PC-9 (cell line): ENCODE measurements at places on chromosomes 7 and 10. TPM values are rescaled to one million over a fixed set of nuclear protein-coding genes. Genes with fewer than 3 reads are reported as not detected.

GRCh38 chr10:71202314-71202713, 10.1 kb upstream of the UNC5B start:
- DNase-seq: no peak

GRCh38 chr7:7595451-7595850, 28.8 kb downstream of the MIOS start:
- DNase-seq: no peak

DNA sequence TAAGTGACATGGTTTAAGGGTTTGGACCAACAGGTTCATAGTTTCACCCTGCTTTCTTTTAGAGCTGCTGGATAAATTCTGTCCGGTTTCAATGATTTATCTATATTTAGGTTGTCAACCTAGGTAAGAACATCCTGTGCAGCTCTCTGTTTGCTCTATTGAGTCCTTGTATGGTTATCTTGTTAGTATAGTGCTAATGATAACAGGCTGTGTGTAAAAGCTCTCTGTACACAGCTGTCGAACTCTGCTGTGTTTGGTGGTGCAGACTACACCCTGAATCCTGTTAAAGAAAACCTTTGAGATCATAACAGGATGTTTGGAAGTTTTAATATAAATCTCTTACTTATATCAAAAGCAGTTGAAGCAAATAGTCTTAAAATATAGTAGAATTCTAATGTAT, 219.2 kb downstream of the SDK1 start:
- DNase-seq: no peak

GRCh38 chr10:121843379-121843778, 84.5 kb downstream of the ATE1 start:
- no peak for DNase-seq

CTNNA3 gene
- total RNA-seq: not detected in 2 replicates
